ENCODE measurements at places on chromosomes 2 and 18.

DNA sequence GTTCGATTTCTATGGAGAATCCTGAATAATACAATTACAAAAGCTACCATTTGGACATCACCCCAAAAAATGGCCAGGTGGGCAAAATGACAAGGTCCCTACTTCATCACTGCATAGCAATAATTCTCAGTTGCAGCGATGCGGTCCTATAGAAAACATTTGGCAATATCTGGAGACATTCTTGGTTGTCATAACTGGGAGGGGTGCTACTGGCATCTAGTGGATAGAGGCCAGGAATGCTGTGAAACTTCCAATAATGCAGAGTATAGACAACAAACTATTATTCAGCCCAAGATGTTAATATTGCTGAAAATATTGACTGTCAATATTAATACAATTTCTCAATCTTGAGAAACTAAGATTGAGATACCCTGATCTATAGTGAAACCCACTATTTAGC, 637.8 kb upstream of the PKDCC start:
- DNase-seq: no peak

DNA sequence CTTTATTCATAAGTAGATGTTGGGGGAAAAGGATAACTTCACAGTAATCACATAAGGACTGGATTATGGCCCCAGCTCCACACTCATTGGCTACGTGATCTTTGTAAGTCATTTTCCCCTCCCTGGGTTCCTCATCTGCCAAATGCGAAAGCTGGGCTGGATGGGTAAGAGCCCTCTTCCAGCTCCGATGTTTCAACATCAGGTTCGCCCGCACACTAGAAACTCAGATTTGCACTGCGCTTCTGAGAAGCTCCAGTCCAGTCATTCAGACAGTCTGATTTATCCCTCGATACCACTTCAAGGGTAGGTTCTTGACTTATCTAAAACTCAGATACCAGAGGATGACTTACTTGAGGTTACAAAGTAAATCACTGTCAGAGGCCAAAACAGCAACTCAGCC, 31.0 kb upstream of the RMDN2 start:
- DNase-seq: no peak

- no peak for DNase-seq
Observed at GRCh38 chr2:53475321-53475720, 292.3 kb upstream of the CHAC2 start.

- DNase-seq: no peak
Observed at GRCh38 chr2:232984451-232985207, 28.4 kb downstream of the NGEF start.

GRCh38 chr2:127453013-127453391, 34.8 kb downstream of the PROC start:
- no peak for DNase-seq

DNA sequence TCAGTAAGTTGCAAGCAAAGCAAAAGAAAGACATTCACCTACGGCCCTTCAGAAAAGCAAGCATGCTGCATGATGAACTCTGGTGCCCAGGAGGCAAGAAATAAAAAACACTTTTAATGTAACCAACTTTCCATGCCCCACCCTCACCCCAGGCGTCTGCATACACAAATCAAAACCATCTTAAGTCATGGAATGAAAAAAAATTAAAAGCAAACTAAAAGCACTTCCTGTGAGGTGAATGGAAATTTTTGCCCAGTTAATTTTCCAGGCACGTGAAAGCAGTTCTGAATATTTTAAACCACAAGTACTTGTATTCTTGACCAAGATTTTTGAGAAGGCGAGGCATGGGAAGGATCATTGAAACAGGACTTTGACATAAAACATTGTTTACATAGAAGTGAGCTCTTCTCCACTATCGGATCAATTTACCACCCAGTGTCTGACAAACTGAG, 2.5 kb upstream of the ICOS start:
- DNase-seq: no peak

DNA sequence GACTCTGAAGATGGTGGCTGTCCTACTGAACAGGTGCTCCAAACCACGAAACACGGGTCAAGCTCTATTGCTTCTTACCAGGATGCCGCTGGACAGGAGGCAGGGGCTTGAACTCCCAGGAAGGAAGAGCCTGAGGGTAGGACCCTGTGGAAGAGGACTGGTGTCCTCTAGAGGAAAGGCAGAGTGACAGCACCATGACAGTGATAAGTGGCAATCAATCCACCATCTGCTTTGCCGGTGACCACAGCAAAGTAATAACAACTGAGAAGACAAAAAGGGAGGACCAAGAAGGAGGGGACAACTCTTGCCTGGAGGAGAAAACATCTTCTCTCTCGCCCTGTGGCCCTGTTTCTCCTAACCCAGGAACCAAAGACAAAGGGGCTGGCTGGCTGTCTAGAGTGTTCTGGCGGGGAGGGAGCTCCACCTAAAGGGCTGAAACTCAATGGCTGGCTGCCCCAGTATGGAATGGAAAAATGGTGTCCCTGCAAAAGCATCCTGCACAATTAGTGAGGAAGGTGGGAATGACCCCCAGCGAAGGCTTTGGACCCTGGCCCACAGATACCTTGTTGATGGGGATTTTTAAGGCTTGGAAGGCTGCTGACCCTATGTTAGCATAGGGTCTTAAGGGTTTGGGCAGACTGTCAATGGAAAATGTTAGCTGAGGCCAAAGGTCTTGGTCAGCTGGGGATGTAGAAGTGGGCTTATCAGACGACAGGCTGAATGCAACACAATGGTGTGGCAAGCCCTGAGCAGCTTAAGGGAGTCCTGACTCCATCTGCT, 35.4 kb downstream of the PROC start:
- DNase-seq: peak; percentile 25

- DNase-seq: no peak
Observed at GRCh38 chr2:169759987-169760386, 26.4 kb downstream of the KLHL23 start.

DNA sequence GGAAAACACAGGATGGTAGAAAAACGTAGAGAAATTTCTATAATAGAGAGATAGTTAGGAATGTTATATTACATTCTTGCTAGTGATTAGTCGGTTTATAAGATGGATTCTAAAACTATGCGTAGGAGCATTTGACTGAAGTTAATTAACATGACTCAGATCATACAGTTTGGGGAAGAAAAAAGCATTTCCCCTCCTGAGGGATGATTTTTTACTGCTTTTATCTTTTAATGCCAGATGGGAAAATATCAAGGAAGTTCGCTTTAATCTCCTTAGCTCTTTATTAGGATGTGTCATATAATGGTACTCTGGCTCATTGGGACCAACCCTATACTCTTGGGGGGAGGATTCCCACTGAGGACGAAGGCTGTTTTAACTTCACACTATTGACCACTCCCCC, 502.1 kb downstream of the TGIF1 start:
- DNase-seq: no peak

GRCh38 chr2:181153886-181154285, 173.5 kb downstream of the UBE2E3 start:
- no peak for DNase-seq

GRCh38 chr18:61209801-61210200, 123.4 kb upstream of the CDH20 start:
- DNase-seq: peak; percentile 21

DNA sequence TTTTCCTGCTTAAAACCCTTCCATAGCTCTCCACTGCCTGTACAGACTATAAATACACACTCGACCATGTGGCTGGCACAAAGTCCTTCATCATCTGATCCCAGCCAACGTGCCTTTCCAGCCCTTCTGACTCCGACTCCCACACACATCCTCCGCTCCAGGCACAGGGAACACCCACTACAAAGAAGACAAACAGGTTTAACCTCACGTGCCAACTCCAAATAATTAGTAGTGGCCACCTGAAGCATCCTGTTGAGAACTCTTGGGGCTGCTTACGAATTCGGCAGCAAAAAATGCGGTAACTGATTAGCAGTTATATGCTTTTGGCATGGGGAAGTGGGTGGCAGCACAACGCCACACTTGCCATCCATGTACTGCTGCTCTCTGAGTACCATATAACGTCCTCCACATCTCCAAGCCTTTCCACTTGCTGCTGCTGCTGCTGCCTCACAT, 12.1 kb downstream of the SPIRE1 start:
- no peak for DNase-seq

- no peak for DNase-seq
Observed at GRCh38 chr2:217167531-217167930, 307.7 kb upstream of the TNP1 start.

DNA sequence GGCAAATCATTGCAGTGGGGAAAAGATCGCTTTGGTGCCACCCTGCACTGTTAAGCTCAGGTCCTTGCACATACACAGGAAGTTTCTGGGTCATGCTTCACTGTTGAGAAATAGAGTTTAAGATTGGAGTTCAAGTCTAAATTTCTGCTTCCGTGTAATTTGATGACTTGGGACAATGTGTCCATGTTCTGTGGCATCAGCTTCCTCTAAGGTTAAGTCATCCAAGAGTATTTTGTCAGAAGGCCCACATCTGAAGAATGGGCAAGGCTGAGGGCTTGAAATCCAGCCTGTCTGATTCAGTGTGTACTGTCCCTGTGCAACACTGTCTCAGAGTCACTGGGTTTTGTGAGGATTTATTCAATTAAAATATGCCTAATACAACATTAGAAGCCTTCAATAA, 880.7 kb downstream of the SUCLG1 start:
- DNase-seq: peak; percentile 24

- no peak for DNase-seq
Observed at GRCh38 chr2:241885291-241885945, 15.9 kb downstream of the RTP5 start.

DNA sequence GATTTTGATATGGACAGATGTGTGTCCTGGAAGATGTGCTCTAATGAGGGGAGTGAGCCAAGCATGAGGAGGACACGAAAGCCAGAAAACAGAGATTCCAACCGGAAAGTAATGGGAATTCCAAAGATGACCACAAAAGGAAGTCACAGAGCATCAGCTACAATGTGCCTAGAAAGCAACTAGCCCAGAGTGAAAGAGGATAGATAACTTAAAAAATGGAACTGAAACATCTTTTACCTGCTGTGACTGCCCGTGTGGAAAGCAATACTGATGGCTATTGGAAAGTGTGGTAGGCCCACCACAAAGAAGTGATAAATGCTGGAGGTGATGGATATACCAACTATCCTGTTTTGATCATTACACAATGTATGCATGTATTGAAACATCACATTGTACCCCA, 21.6 kb downstream of the DNMT3A start:
- no peak for DNase-seq

GRCh38 chr2:224287531-224287930, 114.4 kb downstream of the FAM124B start:
- no peak for DNase-seq

GRCh38 chr2:112699984-112700667, 20.7 kb upstream of the NT5DC4 start:
- no peak for DNase-seq

GRCh38 chr2:38106405-38107094, 30.6 kb upstream of the CYP1B1 start:
- DNase-seq: peak; percentile 52

- DNase-seq: no peak
Observed at GRCh38 chr2:25822190-25823117, 55.8 kb downstream of the ASXL2 start.

GRCh38 chr2:233980955-233981561, 63.9 kb downstream of the TRPM8 start:
- DNase-seq: no peak

GRCh38 chr2:124609667-124610066, 584.6 kb downstream of the CNTNAP5 start:
- no peak for DNase-seq

DNA sequence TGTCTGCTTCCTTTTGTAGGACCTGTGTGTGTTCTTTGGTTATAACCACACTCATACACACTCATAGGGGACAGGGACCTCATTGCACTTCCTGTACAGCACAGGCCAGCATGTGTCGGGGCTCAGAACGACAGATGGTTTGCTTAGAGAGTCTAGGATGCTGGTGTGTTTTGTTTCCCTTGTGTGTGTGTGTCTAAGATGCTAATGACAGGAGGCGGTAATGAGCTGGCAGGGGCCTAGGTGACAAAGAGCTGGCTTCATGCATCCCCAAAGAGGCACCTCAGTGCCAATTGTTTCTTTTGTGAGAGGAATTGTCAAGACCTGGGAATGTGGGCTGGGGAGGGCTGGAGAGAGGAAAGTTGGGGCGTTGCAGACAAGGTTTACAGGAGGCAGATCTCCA, 66.6 kb downstream of the CELF4 start:
- no peak for DNase-seq

DNA sequence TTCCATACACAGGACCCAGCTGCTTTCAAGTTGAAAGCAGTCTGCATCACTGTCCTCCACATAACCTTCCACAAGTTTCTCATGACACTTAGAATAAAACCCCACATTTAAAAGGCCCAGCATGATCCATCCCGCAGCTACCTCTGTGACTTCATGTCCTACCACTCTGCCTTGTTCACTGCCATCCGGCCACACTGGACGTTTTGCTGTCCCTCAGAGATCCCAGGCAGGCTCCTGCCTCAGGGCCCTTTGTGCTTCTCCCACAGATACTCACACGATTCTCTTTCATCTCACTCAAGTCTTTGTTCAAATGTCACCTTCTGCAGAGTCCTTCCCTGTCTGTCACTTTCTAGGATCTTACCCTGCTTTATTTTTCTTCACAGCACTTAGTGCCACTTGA, 232.9 kb upstream of the BOD1L2 start:
- DNase-seq: no peak

DNA sequence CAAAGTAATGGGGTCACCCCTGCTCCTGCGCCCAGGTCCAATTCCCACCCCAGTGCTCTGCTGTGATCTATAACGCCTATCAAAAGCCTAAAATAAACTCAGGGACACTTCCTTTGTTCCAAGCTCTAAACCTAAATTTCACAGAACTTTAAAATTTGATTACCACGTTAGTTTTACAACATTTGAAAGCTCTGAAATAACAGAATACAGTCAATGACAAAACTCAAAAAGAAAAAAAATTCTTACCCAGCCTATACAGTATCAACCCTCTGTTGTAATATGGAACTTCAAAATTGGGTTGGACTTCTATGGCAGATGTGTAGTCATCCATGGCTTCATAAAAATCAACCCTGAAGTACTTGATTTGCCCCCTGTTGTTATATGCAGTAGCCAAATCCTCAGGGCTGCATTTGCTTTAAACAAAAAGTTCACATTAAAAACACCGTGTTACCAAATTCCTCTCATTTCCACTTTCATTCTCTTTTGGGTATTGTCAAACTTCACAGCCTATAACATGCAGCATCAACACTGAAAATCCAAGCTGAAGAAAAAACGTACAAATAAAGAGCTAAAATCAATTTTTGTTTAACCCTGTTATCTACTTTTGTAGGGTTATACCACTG, 4.0 kb downstream of the TTC32 start:
- DNase-seq: peak; percentile 1

GRCh38 chr18:8167673-8168072, 441.6 kb upstream of the RAB12 start:
- no peak for DNase-seq

Measured in AG20443 (cell line).